ENCODE measurements at places on chromosomes 12 and 14.
A peak's percentile ranks its signal among the peaks of the same experiment; 100 is the strongest.

- DNase-seq, result no peak
Measured at GRCh38 chr12:94379479-94380113, 80.1 kb downstream of the CEP83 start.

GRCh38 chr12:89494411-89495231, 30.0 kb downstream of the GALNT4 start:
- peak; percentile 50 for DNase-seq

DNA sequence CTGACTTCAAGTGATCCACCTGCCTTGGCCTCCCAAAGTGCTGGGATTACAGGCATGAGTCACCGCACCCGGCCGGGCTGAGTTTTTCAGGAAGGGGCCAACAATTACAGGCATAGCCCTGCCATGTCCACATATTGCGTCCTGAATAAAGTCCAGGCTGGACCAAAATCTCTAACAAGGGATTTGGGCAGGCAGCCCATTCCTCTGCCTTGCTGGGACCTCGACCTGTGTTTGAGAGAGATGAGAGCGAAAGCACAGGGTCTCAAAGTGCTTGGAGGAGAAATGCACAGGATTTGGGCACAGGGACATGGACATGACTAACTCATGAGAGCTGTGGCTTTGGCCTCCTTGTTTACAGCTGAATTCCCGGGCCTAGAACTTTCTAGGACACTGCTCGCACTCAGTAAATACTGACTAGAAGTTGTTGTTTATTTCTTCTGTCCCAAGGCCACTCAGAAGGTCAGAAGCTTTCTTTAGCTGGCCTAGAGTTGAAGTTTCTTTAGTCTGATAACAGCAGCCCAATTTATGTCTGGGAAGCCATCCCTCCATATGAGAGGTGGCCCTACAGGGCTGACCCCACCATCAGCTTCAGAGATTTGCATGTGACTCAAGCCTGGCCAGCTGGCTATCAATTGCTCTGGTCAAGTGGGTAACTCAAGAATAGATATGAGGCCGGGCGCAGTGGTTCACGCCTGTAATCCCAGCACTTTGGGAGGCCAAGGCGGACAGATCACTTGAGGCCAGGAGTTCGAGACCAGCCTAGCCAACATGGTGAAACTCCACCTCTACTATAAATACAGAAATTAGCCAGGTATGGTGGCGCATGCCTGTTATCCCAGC, 11.7 kb downstream of the CAMKK2 start:
- no peak for DNase-seq

DNA sequence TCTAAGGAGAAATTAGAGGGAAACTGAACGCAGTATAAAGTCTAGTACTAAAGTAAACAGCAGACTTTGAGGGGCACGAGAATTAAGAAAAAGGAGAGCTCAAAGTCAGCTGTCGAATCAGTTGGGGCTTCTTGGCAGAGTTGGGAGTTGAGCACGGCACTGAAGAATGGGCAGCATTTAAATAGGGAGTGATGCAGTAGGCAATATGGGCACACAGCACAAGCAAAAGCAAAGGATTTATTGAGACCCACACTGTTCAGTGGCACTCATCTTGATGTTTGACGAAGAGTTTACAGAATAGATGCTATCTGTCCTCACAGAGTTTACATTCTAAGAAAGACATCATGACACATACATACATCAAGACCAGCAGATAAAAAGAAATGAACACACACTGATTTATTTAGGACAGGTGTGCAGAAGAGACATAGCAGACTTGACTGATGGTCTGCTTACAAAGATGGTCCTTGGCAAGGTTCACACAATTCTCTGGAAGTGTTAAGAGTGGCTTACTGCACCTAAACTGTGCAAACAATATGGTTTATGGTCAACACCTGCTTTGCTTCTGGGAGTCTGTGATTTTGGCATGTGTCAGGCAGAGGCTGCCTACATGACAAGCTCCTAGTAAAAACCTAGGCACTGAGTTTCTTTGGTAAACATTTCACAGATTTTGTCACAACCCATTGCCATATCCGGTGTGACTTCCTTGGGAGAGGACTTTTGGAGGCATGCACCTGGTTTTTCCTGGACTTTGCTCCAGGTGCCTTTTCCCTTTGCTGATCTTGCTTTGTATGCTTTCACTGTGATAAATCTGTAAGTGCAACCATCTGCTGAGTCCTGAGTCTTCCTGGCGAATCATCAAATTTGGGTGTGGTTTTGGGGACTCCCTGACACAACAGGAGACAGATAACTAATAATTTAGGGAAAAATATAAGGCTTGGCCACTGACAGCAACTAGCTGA, 26.3 kb downstream of the ALKBH1 start:
- no peak for DNase-seq

- no peak for DNase-seq
Measured at GRCh38 chr12:93880853-93881522, 203.8 kb downstream of the CRADD start.

DNA sequence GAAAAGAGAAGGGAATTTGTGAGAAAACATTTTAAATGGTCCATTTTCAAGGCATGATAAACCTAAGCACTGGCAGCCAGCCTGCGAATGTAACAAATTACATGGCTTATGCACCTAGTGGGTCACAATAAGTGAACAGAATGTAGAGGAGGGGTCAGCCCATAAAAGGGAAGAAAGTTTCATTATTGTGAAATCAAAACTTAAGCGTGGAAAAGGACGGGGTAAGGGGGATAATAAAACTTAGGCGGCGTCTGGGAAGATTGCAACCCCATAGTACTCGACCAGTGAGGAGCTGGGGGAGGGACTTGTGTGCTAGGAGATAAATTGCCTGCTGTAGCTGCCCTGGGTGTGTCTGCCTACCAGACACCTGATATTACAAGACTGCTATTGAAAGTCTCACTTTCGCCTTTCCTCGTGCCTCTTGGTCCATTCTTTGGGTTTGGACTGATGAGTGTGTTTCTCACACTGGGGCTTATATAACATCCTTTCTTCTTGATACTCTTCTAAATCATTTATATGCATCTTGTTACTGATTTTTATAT, 40.6 kb downstream of the ZDHHC17 start:
- DNase-seq, result no peak

GRCh38 chr14:20782280-20782890, 1.3 kb downstream of the RNASE6 start:
- peak; percentile 9 for DNase-seq

DNA sequence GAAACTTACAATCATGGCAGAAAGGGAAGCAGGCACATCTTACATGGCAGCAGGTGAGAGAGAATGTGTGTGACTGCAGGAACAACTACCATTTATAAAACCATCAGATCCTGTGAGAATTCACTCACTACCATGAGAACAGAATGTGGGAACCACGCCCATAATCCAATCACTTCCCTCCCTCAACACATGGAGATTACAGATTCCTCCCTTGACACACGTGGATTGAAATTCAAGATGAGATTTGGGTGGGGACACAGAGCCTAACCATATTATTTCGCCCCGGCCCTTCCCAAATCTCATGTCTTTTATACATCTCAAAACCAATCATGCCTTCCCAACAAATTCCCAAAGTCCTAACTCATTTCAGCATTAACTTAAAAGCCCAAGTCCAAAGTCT, 203.6 kb downstream of the C12orf75 start:
- DNase-seq, result no peak
